ENCODE measurements at places on chromosomes 12 and 14.

DNA sequence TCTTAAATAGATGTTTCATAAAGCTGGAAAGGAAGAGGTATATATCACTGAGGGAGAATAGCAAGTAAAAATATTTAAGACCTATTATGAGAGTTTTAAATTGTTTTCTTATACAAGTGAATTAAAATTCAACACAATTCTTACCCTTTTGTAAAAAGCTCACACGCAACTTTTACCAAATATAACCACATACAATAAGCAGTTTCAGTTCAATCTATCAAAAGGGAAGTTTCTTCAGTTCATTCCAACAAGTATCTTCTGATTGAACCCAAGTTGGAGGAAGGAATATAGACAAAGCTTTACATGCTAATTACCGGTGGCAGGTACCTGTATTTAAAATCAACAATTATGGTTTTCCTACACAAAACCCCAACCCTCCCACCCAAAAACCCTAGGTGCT lies 41.1 kb downstream of the GTF2A1 start:
- DNase-seq: no peak

GRCh38 chr14:82328442-82328841 lies 794.8 kb upstream of the SEL1L start:
- DNase-seq: no peak

- no peak for DNase-seq
These were observed 14.3 kb upstream of the FBXL14 start for GRCh38 chr12:1608713-1609119.

DNA sequence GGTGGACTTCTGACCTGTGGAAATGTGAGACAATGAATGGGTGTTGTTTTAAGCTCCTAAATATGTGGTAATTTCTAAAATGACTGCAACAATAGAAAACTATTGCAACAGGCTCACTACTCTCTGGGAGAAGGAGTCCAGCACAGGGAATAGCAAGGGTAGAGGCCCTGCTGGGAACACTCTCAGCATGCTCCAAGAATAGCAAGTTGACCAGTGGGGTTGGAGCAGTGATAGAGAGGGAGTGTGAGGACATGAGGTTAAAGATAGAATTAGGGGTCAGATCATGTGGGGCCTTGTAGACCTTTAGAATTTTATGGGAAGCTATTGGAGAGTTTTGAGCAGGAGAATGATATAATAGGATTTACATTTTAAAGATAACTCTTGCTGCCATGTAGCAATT lies 346.7 kb upstream of the CCDC196 start:
- DNase-seq: no peak

- no peak for DNase-seq
These were observed 8.2 kb upstream of the SERPINA11 start for GRCh38 chr14:94460631-94461416.

GRCh38 chr12:32151552-32151951 lies 44.9 kb downstream of the BICD1 start:
- no peak for DNase-seq

DNA sequence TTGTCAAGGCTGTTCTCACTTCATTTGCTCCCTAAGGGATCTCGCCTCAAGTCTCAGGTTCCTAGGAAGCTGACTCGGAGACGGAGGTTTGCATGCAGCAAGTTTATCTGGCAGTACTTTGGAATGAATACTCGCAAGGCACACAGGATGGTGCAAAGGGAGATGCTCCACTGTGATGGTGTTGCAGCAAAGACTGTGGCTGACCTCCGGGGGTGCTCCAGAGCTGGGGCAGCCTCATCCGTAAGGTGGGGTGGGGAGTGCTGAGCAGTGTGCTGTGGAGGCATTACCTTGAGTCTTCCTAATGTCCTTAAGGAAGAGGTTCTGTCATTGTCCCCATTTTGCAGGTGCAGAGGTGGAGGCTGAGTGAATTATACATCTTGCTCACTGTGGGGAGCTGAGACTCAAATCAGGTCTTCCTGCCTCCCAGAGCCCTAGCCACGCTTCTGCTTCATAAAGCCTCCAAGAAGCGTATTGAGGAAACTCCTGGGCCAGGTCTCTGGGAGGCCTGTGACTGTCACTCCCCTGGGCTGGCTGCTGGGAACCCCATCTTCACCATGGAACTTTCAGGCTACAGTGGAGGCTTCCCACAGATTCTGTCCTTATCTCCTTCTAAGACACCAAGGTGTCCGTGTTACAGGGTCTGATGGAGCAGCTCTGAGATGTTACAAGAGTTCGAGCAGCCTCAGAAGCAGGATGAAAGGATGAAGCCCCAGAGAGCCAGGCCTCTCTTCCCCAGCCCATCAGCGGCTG lies 39.5 kb downstream of the GALNT16 start:
- DNase-seq: no peak

- DNase-seq: no peak
These were observed 155.3 kb upstream of the FSCB start for GRCh38 chr14:44662250-44662891.

- DNase-seq: no peak
These were observed 13.8 kb downstream of the VASH1 start for GRCh38 chr14:76774821-76775694.

DNA sequence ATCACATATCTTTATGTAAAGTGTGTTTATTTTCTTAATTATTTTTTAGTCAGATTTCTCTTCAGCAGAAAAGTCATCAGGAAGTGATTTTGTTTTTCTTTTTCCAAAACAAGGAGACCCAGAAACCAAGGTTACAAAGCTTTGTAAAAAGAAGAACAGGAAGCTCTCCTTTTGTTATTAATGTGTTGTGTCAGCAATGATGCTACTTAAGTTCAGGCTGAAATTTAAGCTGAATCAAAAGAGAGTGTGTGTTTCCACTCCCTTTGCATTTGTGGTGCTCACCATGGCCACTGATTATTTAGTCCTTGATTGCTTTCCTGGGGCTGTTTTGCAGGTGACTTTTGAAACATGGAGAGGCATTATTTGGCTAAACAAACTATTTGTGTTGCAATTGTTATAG lies 155.3 kb upstream of the ATP2B1 start:
- DNase-seq: no peak

- DNase-seq: no peak
These were observed 329.8 kb downstream of the PAWR start for GRCh38 chr12:79360936-79361335.

Data from activated CD8-positive, alpha-beta memory T cell treated with anti-CD3 and anti-CD28 coated beads for 4 hours (primary cell).